T-helper 2 cell (primary cell): ENCODE measurements at places on chromosomes 5 and 9.

GRCh38 chr9:17987189-17987588 lies 408.3 kb downstream of the SH3GL2 start:
- DNase-seq = no peak

GRCh38 chr9:89743573-89744254 lies 138.9 kb downstream of the GADD45G start:
- DNase-seq = no peak

- DNase-seq = no peak
Observed at GRCh38 chr9:14323985-14324650, 10.2 kb upstream of the NFIB start.

DNA sequence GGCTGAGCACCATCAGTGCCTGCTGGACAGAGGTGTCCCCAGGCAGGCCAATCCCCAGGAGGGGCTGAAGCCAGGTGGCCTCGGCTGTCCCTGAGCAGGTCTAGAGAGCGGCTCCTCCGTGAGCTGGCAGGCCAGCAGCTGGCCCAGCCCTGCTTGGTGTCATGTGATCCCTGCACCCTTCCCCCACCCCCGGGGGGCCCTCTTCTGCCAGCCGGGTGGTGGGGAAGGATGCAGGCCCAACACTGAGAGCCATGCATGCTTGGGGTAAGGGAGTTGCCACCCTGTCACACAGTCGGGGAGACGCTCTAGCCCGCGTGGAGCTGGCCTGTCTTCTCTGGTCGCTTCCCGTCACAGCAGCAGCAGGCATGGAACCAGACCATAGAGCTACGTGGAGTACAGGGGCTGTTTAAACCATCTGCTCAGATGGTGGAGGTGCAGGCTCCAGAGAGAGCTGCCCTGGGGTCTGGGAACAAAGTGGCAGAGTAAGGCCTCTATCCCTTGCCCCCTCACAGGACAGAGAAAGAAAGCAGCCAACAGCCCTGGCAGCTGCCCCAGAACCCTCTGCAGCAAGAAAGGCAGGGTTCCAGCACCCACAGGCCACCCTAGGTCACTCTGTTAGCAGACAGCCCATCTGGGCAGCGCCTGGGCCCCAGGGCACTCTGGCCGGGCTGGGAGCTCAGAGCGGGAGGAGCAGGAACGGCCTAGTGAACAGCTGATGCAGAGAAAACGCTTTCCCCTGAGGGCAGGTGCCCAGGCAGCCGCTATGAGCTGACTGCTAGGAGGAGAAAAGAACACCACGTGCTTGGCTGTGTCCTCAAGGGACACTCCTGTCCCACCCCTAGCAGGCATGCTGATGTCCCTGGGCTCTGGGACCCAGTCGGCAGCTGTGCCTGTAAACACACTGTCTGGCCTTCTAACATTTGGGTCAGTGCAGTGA lies 6.8 kb downstream of the RALGDS start:
- DNase-seq = no peak

- DNase-seq = no peak
Observed at GRCh38 chr9:131554087-131554842, 8.9 kb downstream of the PRRT1B start.

DNA sequence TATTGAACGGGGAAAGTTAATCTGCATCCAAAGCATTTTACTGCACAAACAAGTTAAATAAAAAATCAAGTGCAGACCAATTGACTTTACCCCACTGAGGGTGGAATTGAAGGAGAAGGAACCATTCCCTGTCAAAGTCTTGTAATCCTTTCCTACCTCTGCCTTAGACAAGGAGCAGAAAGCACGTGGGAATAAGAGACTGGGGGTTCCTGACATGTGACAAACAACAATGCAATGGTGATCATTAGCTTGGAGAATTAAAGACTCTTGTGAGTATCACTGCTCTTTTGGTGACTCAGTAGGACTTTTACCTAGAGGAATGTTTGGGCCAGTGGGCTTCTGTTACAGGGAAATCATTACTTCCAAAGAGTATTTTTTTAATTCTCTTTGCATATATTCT lies 779.5 kb downstream of the TLR4 start:
- no peak for DNase-seq

DNA sequence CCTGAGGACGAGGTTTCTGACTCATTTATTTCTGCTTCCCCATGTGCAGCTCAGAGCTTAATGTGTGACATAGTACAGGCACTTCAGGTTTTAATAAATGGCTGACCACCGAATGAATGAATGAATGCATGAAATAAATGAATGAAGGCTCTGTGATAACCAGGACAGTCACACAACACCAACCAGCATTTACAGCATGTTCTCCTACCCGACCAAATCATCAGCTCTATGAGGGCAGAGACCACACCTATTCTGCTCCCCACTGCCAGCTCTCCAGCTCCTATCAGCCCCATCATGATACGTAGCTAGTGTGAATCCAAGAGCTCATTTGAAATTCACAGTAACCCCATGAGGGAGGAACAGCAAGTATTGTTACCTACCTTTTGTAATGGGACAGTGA lies 4.8 kb downstream of the TMOD1 start:
- no peak for DNase-seq
